ENCODE measurements at places on chromosomes 11 and 22. TPM values are rescaled to one million over a fixed set of nuclear protein-coding genes. Genes with fewer than 3 reads are reported as not detected.

DNA sequence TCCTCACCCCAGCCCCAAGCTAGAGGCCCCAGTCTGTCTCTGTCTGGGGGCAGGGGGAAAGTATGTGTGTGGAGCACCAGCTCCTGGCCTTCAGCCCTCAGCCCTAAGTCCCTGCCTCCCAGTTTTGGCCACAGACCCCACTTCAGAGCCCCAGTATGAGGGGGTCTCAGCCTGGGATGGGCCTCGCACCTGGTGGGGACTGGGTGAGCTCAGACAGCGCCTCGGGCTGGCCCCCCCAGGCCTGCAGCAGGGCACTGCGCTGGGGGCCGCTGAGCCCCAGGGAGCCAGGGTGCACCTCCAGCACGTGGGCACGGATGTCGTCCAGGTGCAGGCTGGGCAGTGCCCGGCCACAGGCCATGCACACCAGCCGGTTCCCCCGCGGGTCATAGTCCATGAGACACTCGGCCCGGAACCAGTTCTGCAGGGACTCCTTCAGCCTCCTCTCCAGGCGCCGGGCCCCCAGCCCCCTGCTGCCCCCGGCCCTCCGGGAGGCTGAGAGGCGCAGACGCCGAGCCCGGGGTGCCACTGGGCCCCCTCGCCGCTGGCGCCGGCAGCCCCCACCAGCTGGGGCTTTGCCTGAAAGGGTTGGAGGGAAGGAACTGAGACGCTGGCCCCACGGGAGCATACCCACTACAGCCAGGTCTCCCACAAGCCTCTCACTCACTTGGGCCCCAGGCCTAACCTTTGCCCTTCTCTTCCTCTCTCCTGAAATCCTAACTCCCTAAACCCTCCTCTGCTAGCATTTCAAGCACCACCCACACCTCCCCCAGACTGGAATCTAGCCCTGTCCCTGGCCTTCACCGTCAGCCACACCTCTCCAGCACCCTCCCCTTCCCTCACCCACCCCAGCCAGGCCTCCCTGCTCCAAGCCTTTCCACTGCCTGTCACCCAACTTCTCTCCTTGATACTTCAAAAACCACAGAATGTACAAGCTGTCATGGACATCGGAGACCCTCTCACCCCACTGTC lies 3.6 kb downstream of the ZFTA start:
- no peak overlapping the region for H3K4me3 ChIP-seq
- no peak overlapping the region for H3K27ac ChIP-seq
- H3K4me1 ChIP-seq = peaks cover 10% of the 10 kb centered on the region
- no peaks in the 10 kb centered on the region for H3K27me3 ChIP-seq

DNA sequence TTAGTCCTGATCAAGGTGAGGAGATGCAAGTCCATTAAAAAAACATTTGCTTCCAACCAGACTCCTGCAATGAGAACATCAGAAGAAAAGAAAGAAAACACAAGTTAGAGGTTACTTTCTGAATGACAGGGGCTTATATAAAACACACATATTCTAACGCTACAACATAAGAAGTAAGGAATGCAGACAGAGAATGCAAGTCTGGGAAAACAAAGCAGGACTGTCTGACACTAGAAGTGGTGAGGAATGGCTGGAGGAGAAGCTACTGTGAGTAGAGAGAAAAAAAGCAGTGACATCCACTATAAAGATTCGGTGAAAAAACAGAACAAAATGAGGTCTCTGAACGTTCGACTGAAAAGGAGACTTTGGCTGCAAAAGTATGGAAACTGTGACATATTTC lies 12.3 kb downstream of the TMEM216 start:
- DNase-seq = no peak
- H3K4me3 ChIP-seq = no peak overlapping the region
- H3K27ac ChIP-seq = no peak overlapping the region
- peaks cover 88% of the 10 kb centered on the region for H3K36me3 ChIP-seq
- no peaks in the 10 kb centered on the region for H3K4me1 ChIP-seq
- no peaks in the 10 kb centered on the region for H3K27me3 ChIP-seq

- H3K4me1 ChIP-seq = peaks cover 65% of the 10 kb centered on the region
- peak overlapping the region; percentile 93 for H3K27ac ChIP-seq
- no peaks in the 10 kb centered on the region for H3K36me3 ChIP-seq
- DNase-seq = peak; percentile 48
Measured at GRCh38 chr11:45025716-45026492, 75.2 kb upstream of the TP53I11 start.

DNA sequence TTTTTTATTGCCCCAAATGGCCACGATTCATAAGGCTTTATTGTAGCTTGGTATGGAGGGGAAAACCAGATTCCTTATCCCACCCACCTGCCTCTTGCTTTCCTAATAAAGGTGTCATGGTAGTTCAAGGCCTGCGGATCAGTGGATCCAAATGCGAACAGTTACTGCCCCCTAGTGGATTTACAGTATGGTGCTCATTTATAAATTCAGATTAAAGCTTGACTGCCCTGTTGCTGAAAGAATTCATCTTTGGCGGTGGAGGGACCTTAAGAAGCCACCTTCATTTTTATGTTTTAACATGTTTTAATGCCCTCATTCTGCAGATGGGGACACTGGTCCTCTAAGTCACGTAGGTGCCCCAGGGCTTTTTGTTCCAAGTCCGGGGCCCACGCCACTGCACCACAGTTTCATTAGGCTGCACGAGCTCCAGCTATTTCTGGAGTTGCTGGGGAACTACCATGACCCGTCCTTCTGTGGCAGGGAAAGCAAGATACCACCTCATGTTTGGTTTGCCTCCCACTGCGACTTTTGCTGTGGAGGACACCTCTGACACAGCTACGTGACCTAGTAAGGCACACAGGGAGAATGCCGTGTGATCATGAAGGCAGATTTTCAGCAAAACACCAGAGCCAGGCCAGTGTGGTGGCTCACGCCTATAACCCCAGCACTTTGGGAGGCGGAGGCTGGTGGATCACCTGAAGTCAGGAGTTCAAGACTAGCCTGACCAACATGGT lies 15.6 kb upstream of the INCENP start:
- no peaks in the 10 kb centered on the region for H3K36me3 ChIP-seq
- H3K27ac ChIP-seq = no peak overlapping the region
- no peak overlapping the region for H3K4me3 ChIP-seq
- DNase-seq = no peak

GRCh38 chr11:79156031-79156430 lies 284.8 kb downstream of the TENM4 start:
- no peak for DNase-seq
- no peak overlapping the region for H3K4me3 ChIP-seq
- H3K4me1 ChIP-seq = no peaks in the 10 kb centered on the region

DNA sequence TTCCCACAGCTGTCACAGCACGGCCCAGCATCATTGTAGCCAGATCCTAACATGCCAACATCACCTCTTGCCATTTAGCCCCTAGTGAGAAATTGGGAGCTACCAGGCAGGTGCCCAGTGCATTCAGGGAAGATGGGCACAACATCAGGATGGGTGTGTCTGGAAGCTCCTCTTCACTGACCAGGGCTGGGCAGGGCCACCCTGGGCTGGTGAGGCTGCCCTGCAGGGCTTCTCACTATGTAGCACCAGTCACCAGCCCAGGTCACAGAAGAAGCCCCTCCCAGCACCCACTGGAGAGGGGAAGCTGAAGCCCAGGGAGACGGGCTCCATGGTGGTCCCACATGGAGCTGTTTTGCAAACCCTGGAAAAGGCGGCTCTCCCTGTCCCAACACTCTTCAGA lies 13.9 kb downstream of the ZNF74 start:
- H3K27ac ChIP-seq = no peak overlapping the region
- no peak for DNase-seq
- no peaks in the 10 kb centered on the region for H3K27me3 ChIP-seq
- H3K4me3 ChIP-seq = no peak overlapping the region

GRCh38 chr11:113874581-113875233 lies 665 bp downstream of the USP28 start:
- peaks cover 30% of the 10 kb centered on the region for H3K36me3 ChIP-seq
- peak overlapping the region; percentile 90 for H3K27ac ChIP-seq
- H3K4me3 ChIP-seq = peak overlapping the region; percentile 93
- DNase-seq = no peak
- H3K27me3 ChIP-seq = no peaks in the 10 kb centered on the region

GRCh38 chr22:38282397-38282796 lies 9.6 kb upstream of the TMEM184B start:
- H3K36me3 ChIP-seq = no peaks in the 10 kb centered on the region
- no peak overlapping the region for H3K4me3 ChIP-seq
- no peaks in the 10 kb centered on the region for H3K27me3 ChIP-seq
- no peaks in the 10 kb centered on the region for H3K4me1 ChIP-seq
- DNase-seq = no peak
- no peak overlapping the region for H3K27ac ChIP-seq

DNA sequence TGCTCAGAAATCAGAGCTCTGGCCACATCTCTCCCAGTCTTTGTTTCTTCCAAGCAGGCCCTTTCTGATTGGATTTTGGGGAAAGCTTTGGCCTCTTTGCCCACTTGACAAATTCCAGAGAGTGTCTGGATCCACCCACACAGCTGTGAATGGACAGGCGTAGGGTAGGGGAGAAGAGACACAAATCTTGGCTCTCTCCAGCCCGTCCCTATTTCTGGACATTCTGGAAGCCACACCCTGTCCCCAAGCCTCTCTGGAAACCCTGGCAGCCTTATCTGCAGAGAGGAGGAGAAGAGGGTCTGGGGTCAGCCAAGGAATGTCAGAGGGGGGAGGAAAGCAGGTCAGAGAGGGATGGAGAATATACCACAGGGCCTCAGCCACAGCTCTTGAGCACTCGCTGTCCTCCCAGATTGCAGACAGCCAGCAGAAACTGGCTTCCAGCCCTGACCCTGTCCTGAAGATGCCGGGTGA lies 59.5 kb upstream of the WNT11 start:
- peaks cover 4% of the 10 kb centered on the region for H3K27me3 ChIP-seq
- no peak for DNase-seq
- no peak overlapping the region for H3K4me3 ChIP-seq
- no peak overlapping the region for H3K27ac ChIP-seq
- no peaks in the 10 kb centered on the region for H3K4me1 ChIP-seq
- no peaks in the 10 kb centered on the region for H3K36me3 ChIP-seq

- peaks cover 13% of the 10 kb centered on the region for H3K27me3 ChIP-seq
- no peak overlapping the region for H3K4me3 ChIP-seq
- no peaks in the 10 kb centered on the region for H3K36me3 ChIP-seq
- H3K4me1 ChIP-seq = no peaks in the 10 kb centered on the region
- H3K27ac ChIP-seq = no peak overlapping the region
- DNase-seq = no peak
Measured at GRCh38 chr11:1648653-1649420, 19.3 kb downstream of the KRTAP5-5 start.

DNA sequence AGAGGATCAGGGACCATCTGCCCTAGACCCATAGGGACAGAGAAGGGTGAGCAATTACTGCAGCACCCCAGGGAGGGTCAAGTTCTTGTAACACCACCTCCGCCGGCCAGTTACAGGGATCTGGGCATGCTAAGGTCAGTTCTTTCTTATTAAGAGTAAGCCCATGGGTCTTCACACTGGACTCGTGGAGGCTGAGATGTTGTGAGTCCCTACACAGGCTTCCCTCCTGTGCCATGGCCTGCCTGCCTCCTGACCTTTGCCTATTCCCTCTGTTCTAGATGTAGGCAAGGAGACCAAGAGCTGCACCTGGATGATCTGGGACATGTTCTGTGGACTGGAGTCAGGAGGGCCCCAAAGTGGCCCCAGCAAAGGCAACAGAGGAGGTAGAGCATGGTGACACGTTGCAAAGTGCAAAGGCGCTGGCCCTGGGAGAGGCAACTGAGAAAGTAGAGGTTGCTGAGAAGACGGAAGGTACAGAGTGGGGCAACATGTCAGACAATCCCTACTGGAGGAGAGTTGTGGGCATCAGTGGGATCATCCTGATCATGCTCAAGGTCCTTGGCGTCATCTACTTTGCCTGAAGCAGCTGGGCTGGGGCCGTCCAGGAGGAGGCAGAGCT lies 16.3 kb upstream of the GNAZ start:
- no peaks in the 10 kb centered on the region for H3K36me3 ChIP-seq
- peak overlapping the region; percentile 83 for H3K27ac ChIP-seq
- H3K4me1 ChIP-seq = peaks cover 34% of the 10 kb centered on the region
- DNase-seq = no peak
- H3K4me3 ChIP-seq = no peak overlapping the region

DNA sequence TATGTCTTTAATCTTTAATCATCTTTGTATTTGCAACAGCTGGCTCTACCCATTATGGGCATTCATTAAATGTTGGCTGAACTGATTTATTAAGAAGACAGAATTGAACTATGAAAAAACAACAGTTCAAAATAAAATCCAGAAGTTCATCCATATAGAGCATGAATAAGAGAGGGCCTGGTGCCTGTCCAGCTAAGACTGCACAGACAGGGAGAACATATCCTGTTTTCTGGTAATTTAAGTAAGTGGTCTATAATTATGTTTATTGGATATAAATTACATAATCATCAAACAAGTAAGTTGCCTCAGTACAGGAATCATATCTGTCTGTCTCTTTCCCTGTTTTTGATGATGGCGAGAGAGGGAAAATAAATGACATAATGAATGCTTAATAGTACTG lies 137.2 kb downstream of the RBFOX2 start:
- H3K4me3 ChIP-seq = no peak overlapping the region
- peaks cover 25% of the 10 kb centered on the region for H3K27me3 ChIP-seq

DNA sequence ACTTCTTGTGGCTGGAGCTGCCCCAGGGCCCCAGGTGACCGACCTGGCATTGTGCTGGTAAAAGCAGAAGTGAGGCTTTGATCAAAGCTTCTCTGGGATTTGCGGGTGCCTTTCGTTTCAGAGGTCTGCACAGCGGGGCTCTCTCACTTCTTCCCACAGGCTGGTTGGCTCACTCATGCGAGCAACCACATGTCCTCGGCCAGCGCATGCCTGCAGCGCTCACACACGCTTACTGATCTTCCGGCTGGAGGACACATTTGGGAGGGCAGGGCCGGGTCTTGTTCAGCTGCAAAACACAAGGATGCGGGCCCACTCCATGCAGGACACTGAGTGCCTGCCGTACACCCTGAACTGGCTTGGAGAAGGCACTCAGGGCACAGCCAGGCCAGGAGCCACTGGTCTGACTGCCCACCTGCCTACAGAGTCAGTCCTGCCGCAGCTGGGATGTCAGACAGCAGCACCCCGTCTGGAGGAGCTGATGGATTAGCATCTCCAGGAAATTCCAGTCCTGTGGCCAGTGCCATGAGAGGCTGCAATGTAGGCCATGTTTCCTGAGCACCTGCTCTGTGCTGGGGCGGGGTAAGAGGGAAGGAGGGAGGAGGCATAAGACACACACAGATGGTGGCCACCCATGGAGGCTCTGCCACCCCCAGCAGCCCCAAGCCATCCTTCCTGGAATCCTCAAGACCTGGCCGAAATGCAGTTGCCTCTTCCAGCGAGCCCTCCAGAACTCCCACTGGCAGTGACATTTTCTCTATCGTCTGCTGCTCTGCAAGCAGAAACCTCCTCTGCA lies 1383.2 kb downstream of the BRD1 start:
- H3K4me3 ChIP-seq = no peak overlapping the region
- peaks cover 29% of the 10 kb centered on the region for H3K27me3 ChIP-seq
- DNase-seq = peak; percentile 34
- no peak overlapping the region for H3K27ac ChIP-seq

- H3K4me3 ChIP-seq = no peak overlapping the region
- H3K27me3 ChIP-seq = no peaks in the 10 kb centered on the region
- H3K27ac ChIP-seq = no peak overlapping the region
Measured at GRCh38 chr11:27395556-27396258, 32.7 kb upstream of the CCDC34 start.

The GLB1L3 gene
- not detected for total RNA-seq

The PGA3 gene
- not detected for total RNA-seq

The ART1 gene
- total RNA-seq = not detected

The TTC38 gene
- 9.8 TPM for total RNA-seq

The RASD2 gene
- not detected for total RNA-seq

Measured in activated B cell treated with CpG ODN at 0.5 μM for 24 hours (primary cell).